NCI-H2029 treated with DMSO at 0.1 percent for 48 hours (cell line): ENCODE measurements at places on chromosomes 4 and X.

DNA sequence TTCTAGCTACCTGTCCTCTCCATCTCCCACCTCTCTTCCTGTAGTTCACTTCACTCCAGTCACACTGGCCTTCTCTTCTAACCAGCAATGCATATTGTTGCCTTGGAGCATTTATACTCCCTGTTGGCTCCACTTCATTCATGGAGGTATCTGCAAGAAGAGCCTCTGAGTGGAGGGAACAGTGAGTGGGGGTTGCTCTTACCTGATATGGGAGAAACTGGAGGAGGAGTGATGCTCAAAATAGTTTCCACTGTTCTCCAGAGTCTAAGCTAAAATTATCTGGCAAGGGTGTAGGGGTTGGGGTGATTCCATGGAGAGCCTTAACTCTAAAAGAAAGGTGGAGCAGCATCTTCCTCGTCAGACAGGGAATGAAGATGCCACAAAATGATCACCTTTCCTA lies 28.9 kb upstream of the DDX53 start:
- DNase-seq, result no peak

DNA sequence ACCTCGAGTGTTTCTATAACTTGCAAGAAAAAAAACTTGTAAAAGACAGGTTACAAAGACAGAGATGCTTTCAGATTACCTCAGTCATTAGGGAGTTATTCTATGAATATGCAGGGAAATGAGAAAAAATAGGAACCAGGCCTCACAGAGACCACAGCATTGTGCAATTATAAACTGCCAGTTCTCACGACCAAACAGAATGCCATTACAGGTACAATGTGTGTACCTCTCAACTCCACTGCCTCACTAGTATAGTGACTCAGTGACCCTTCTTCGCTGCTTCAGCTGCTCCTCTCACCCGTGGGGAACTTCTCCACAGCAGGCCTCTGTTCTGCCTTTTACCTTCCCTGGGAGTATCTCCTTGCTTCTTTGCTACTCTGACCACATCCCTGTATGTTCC lies 2.3 kb upstream of the HTATSF1 start:
- no peak for DNase-seq

GRCh38 chr4:72390409-72390808 lies 178.6 kb downstream of the ADAMTS3 start:
- DNase-seq, result no peak

GRCh38 chrX:154332561-154332960 lies 37.0 kb downstream of the TKTL1 start:
- DNase-seq, result no peak

- DNase-seq, result no peak
These were observed at the start of gene MAGEE2 for GRCh38 chrX:75784680-75785491. Gene MAGEE2, minus strand, starts transcription at chrX:75785254. Its CDS starts 203 bp downstream, at chrX:75785051.

GRCh38 chr4:85932500-85933290 lies 427.2 kb downstream of the MAPK10 start:
- DNase-seq, result no peak

DNA sequence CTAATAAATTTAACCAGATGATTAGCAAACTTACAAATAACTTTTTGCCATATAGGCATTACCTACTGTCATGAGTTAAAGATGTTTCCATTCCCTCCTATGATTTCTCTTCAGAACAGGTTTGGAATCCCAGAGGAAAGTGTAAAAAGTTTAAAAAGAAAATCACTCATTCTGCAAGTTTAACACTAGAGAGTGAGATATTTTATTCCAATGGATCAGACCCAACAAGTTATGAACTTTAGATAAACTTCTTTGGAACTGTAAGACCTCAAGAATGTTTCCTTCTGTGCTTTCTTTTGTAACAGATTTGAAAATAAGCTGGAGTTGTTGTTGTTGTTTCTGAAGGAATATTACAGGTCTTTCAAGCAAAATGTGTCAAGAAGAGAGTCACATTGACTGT lies 51.6 kb downstream of the PPP3CA start:
- no peak for DNase-seq

DNA sequence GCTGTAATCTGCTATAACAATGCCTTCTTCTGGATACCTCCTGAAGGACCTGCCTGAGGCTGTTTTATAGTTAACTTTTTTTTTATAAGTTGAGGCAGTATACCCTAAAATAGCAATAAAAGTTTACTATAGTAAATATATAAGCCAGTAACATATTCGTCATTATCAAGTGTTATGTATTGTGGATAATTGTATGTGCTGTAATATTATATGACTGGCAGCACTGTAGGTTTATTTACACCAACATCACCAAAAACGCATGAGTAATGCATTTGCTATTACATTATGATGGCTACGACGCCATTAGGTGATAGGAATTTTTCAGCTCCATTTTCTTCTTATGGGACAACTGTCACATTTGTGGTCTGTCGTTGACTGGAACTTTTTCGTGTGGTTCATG lies 237.2 kb upstream of the PITX2 start:
- no peak for DNase-seq
